ENCODE measurements at places on chromosomes 11 and 22.

DNA sequence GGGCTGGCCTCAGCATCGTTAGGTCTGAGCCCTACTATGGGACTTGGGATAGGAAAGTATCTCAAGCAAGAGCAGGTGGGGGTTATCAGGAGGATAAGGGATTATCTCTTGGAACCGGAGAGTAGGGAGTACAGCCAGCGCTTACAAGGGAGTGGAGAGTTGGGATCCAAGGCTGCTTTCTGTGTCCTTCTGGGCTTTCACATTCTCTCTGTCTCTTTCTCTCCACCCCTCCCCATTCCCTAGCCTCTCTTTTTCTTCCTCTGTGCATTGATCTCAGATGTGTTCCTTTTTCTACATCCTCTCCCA, 170.2 kb downstream of the BUD13 start:
- DNase-seq = no peak

- no peak for DNase-seq
These were observed 26.5 kb upstream of the IGSF22 start for GRCh38 chr11:18752502-18752901.

DNA sequence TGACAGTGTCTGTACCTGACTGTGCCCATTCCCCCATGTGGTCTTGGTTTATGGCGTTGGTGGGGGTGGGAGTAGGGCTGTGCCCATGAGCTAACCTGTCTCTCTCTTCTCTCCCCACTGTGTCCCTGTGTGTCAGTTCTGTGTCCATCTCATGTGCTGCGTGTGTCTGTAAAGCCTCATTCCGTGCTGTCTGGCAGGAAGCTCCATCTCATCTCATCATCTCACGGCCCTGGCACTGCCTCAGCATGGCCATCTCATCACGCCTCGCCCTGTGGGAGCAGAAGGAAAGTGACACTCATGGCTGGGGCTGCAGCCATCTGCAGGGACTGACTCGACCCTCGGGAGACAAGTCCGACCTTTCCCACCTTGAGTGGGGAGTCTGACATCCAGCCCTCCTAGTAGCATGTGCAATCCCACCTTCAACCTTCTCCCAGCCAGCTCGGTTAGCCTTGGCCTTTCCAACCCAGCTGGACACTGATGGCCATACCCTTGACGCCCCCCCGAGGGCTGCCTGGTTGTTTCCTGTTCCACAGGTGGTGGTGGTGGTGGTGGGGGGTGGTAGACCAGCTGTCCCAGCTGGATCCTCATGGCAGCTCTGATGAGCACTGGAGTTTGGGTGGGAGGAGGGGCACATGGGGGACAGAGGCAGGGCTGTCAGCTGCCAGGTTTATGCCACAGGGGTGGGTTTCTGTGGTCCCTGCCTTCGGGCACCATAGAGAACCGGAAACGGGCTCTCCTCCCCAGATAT, 19.0 kb downstream of the MYO18B start:
- DNase-seq = no peak

GRCh38 chr11:75350743-75351540, 519 bp downstream of the ARRB1 start:
- DNase-seq = peak; percentile 55

GRCh38 chr11:117192401-117192875, 6.7 kb upstream of the TAGLN start:
- DNase-seq = no peak

GRCh38 chr22:44305455-44305854, 7.3 kb downstream of the SHISAL1 start:
- no peak for DNase-seq

DNA sequence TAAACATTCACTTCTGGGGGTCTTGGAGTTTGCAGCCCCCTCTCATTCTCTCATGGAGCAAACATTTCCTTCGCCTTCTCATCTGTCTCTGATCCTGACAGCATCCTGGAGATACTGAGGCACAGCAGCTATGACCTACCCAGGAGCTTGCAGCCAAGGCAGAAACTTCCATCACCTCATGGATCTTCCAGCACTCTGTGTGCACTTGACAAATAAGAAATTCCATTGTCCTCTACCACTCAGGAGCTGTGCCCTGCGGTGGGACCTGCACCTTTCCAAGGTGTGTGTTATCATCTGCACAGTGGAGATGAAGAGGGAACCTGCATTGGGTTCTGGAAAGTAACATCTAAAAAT, 49.1 kb downstream of the GGTLC2 start:
- no peak for DNase-seq

- DNase-seq = no peak
These were observed 63.0 kb upstream of the MYEOV start for GRCh38 chr11:69230856-69231425.

DNA sequence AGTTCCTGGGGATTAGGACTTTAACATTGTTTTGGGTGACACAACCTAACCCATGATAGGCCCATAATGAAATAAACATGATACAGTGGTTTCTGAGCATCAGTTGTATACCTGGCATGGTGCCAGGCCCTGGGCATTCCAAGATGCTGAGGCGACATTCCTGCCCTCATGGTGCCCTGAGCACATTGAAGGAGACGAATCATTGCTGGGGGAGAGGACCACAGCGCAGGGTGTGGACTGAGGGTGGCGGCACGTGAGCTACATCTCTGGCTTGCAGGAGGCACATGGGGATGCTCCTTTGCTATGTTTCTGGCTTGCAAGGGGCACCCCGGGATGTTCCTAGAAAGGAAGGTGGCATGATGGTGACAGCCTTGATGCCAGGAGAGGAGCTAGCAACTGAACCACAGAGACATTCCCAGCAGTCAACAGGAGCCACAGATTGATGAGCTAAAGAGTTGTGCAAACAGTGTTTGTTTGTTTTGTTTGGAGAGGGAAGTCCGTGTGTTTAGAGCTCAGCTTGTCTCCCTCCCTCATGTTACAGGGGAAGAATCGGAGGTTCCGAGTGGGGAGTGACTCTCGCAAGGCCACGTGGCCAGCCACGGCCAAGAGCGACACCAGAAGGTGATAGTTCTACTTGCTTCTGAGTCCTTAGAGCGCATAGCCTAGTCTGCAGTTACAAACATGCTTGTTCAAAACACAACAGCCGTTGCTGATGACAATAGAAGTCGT, 106.4 kb downstream of the MIAT start:
- peak; percentile 87 for DNase-seq

DNA sequence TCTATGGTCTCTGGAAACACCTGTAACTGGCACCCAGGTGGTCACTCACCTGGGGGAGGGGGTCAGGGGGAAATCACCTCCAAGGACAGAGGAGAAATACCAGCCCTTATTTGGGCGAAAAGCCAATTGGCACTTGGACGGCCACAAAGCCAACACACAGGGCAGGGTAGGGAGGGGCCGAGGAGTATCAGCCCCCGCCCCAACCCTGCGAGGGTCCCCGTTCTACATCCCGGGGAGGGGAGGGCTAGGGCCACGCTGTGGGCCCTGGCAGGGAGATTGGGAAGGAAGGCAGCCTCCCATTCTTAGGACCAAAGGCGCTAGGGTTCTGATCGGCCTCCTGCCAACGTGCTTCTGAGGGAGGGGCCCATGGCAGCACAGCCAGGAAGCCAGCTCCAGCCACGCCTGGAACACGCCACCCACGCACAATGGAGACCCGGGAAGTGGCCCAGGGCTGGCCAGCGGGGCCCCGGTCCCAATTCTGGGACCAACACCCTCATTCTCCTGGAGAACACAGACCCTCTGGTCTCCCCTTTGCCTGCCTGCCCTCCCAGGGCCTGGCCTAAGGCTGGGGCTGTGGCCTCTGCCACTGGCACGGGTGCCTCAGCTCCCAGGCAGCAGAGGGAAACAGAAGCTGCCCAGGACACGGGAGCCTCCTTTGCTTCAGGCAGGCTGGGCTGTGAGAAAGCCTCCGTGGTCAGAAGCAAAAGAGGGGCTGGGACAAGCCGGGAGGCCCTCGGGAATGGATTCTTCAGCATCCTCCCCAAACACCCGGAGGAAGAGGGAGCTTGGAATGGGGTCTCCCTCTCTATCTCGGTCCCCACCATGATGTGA, 7.4 kb downstream of the CBX6 start:
- DNase-seq = peak; percentile 37

DNA sequence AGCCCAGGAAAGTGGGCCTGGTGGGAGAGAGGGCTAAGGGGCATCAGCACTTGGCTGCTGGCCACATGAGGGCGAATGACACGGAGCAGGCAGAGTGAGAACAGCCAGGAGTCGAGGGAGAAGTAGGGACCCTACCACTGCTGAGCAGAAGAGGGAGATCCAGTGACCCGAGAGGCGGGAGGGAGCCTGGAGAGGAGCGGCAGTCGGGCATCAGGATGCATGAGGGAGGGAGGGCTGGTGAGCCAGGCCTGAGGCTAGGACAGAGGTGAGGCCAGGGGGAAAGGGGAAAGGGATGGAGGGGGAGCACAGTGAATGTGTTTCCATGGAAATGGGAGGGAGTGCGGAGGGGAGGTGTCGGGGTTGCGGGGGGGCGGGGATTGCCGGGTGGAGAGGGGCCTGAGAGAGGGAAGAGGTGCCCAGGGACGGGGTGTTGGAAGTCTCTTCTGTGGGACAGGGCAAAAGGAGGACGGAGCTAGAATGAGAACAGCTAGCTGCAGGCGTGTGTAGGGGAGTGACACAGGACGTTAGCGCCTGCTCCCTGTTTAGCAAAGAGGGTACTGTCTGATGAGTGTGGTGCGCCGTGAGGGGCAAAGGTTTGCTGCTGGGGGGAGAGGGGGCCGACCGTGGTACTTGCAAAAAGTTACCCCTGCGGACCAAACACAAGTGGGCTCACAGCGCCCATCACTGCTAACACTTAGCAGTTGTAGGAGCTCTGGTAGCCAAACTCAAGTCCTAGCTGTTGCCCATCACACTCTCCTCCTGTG, 37.1 kb upstream of the WNT11 start:
- DNase-seq = no peak

- no peak for DNase-seq
These were observed 9.4 kb downstream of the MMP7 start for GRCh38 chr11:102521121-102521520.

- no peak for DNase-seq
These were observed 29.9 kb downstream of the PIWIL3 start for GRCh38 chr22:24744638-24745037.

DNA sequence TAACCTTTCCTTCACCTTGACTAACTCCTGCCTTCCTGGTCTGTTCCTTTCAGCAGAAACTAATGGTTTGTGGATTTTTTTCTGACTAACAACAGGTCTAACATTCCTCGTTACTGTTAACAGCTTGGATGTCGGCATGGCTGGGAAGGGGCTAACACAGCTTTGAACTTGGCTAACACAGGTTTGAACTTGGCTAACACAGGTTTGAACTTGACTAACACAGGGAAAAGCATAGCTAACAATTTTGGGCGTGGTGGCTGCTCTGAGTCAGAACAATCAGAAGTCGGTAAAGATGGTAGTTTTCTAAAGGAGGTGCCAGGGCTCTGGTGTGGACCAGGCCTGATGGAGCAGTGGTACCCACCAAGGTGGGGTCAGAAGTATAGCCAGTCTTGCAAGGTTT, 16.1 kb downstream of the MIAT start:
- DNase-seq = peak; percentile 48

DNA sequence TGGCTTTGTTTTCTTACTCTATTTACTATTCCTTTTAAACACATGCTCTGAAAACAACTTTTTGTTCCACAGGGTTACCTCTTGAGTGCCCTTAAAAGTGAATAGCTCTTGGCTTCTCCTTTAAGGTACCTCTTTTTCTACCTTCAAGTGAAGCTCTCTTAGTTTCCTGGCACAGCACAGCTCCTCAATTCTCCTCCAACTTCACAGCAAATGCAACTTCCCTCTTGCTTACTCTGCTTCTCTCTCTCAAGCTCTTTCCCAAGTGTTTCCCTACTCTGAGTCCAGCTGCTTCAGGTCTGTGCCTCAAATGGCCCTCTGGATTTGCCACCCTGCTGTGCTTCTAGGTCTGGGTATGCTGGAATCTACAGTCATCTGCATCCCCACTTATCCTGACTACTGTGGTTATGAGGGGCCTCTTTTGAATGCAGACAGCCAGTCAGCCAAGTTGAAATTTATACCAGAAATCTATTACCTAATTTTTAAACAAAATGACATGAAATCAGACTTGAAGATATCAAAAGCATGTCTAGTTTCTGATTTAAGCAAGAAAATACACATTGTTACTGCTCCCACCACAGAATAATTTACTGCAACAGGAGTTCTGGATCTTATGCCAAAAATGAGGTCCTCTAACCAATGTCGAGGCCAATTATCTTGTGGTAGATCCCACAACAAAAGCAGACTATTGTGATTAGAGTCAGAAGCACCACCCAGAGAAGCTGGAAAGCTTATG, 371.1 kb downstream of the SOX6 start:
- peak; percentile 69 for DNase-seq

DNA sequence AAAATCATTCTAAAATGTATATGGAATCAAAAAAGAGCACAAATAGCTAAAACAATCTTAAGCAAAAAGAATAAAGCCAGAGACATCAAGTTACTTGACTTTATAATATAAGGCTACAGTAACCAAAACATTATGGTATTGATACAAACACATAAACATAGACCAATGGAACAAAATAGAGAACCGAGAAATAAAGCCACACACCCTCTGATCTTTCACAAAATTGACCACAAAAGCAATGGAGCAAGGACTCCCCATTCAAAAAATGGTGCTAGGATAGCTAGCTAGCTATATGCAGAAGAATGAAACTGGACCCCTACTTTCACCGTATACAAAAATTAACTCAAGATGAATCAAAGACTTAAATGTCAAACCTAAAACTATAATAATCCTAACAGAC, 43.2 kb downstream of the GLYATL2 start:
- DNase-seq = no peak

GRCh38 chr11:108985945-108986279, 321.0 kb downstream of the DDX10 start:
- DNase-seq = peak; percentile 34

GRCh38 chr11:84751371-84751770, 875.8 kb downstream of the DLG2 start:
- no peak for DNase-seq

All from astrocyte of the hippocampus (primary cell).